Endothelial cell of umbilical vein (primary cell): ENCODE measurements at places on chromosomes 6 and 20. TPM values are rescaled to one million over a fixed set of nuclear protein-coding genes. Genes with fewer than 3 reads are reported as not detected.

The RHAG gene
- not detected in 2 replicates for polyA plus RNA-seq

The BNIP5 gene
- not detected in 2 replicates for polyA plus RNA-seq

The GUCA1A gene
- polyA plus RNA-seq: 0.04 and 0.21 TPM in 2 replicates

The MATN4 gene
- polyA plus RNA-seq: 0.10 and 0.11 TPM in 2 replicates

The MCCD1 gene
- not detected in 2 replicates for polyA plus RNA-seq

The SMIM29 gene
- 75.2 and 135 TPM in 2 replicates for polyA plus RNA-seq

The RRP36 gene
- 35.9 and 40.2 TPM in 2 replicates for polyA plus RNA-seq

The EPPIN gene
- not detected in 2 replicates for polyA plus RNA-seq

The TTBK1 gene
- 0.06 TPM in 2 replicates for polyA plus RNA-seq

The GSTA3 gene
- not detected in 2 replicates for polyA plus RNA-seq

The XKR7 gene
- polyA plus RNA-seq: not detected in 2 replicates

The LBP gene
- polyA plus RNA-seq: 0.03 TPM in 1 of 2 replicates, not detected in the other

The CST3 gene
- polyA plus RNA-seq: 479 and 691 TPM in 2 replicates

The OR2H1 gene
- not detected in 2 replicates for polyA plus RNA-seq

The MYBL2 gene
- polyA plus RNA-seq: 32.1 and 35.7 TPM in 2 replicates

The SLC52A3 gene
- polyA plus RNA-seq: not detected in 2 replicates

The ZBTB24 gene
- polyA plus RNA-seq: 1.9 TPM in 2 replicates

The RRAGD gene
- 0.07 and 0.08 TPM in 2 replicates for polyA plus RNA-seq

The ULBP1 gene
- polyA plus RNA-seq: 1.1 and 1.4 TPM in 2 replicates
